Left ventricle myocardium superior (tissue), 1 donor: ENCODE measurements at places on chromosomes 5 and 9. TPM values are rescaled to one million over a fixed set of nuclear protein-coding genes. Genes with fewer than 3 reads are reported as not detected.

DNA sequence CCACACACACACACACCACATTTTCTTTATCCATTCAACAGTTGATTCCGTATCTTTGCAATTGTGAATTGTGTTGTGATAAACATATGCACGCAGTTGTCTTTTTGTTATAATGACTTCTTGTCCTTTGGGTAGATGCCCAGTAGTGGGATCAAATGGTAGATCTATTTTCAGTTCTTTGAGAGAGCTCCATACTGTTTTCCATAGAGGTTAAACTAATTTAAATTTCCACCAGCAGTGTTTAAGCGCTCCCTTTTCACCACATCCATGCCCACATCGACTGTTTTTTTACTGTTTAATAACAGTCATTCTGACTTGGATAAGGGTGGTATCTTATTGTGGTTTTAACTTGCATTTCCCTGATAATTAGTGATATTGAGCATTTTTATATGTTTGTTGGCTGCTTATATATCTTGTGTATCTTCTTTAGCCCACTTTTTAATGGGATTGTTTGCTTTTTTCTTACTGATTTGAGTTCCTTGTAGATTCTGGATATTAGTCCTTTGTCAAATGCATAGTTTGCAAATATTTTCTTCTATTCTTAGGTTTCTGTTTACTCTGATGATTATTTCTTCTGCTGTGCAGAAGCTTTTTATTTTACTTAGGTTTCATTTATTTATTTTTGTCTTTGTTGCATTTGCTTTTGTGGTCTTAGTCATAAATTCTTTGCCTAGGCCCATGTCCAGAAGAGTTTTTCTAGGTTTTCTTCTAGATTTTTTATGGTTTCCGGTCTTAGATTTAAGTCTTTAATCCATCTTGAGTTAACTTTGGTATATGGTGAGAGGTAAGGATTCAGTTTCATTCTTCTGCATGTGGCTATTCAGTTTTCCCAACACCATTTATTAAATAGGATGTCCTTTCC, 82.4 kb downstream of the SH3RF2 start:
- DNase-seq = no peak

DNA sequence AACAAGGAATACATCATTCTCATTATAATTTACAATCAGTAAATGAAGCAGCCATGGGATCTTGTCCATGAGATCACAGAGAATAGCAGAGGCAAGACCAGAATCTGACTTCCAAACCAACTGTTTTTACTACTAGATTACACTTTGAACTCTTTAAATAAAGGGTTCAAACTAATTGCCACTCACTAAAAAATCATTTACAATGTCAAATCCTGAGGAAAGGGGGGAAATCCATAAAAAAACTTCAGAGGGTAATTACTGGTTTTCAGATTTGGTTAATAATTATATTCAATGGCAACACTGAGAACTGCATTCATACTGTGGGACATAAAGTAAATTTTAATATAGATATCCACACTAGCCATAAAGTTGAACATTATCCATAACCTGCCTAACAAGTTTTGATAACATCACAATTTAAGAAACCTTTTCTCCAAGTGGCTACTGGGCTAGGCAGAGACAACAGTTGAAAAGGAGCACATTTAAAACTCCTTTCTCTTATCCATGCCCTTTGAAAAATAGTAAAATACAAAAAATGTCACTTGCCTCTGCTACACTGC, 15.9 kb downstream of the PLPP1 start:
- no peak for DNase-seq

The GABBR2 gene
- total RNA-seq = 0.62 TPM

GRCh38 chr9:12813960-12814876, 39.4 kb downstream of the LURAP1L start:
- DNase-seq = peak; percentile 29

- DNase-seq = no peak
These were observed 273.2 kb upstream of the CDH9 start for GRCh38 chr5:27311544-27311943.

DNA sequence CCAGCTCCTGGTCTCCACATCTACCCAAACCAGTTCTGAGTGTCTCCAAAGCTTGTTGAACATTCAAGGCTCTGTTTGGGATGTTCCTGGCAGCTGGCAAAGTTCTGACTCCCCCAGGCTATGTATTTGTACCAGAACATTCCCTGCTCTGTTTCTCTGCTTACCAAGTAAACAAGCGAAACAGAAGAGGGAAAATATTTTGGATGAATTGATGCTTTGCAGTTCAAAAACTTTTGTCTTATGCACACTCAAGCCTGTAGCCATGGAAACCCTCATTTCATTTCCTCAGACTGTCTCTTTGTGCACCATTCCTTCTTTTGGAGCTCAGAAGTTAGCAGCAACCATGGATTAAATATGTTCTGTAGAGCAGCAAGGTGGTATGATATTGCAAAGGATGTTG, 145.8 kb downstream of the ACTL7B start:
- DNase-seq = no peak

DNA sequence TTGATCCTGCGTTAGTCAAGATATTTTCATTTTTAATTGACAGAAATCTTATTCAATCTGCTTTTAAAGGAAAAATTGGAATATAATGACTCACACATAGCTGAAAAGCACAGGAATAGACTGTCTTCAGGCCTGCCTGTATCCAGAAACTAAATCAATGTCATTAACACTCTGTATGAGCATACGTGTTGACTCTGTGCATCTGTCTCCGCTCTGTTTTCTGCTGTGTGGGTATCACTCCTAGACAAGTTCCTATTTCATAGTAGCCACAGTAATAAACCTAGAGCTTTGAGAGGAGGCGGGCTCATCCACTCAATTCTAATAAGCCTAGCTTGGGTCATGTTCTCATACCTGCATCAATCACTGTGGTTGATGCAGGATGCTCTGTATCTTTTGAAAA, 267.6 kb downstream of the KCTD16 start:
- DNase-seq = no peak

DNA sequence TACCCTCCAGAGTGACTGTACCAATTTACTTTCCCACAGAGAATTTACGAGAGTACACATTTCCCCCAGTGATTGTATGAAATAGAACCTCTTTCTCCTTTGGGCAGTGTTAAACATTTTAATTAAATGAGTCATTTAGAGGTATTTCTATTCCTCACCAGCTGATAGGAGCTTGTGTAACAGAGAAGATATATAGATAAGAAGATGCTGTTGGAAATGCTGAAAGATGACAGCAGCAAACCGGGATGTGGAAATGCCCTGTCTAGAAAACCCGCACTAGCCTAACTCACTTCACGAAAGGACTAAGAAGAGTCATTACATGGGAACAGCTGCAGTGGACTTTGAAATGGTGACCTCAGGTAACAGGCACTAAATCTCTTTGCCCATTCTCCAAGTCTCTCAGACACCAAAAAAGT, 68.3 kb downstream of the LPAR1 start:
- no peak for DNase-seq

DNA sequence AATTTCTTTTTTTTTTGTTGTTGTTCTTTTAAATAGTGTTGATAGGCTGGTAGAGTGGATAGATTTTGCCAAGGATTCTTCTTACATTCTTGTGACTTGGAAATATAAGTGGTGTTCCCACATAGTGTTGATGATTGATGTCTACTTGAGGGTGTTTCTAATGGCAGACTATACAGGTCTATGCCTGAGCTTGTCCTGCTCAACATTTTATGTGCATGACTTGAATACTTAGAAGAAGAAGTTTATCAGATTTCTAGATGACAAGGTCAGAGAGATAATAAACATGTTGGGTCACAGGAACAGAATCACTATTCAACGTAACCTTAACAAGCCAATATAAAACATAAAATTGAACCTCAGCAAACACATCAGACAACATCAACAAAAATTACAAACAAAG, 24.2 kb downstream of the XRCC4 start:
- no peak for DNase-seq
